ENCODE measurements at places on chromosomes 16 and 17.

GRCh38 chr16:84848986-84849634, 29.3 kb downstream of the CRISPLD2 start:
- DNase-seq = no peak

DNA sequence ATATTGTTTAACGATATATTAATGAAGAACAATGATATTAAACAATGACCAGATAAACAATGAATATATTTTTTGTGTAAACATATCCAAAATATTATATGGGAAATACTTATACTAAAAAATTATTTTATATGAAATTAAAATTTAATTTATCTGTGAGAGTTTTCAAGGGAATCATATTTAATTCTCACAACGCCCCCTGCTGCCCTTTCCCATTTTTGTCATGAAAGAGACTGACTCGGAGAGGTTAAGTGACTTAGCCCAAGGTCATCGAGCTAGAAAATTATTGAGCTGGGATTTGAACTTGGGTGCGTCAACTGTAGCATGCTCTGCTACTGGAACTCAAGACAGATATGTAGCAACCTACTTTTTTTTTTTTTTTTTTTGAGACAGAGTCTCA, 7.2 kb upstream of the MYCBPAP start:
- peak; percentile 44 for DNase-seq

GRCh38 chr17:68344701-68345136, 53.4 kb downstream of the ARSG start:
- no peak for DNase-seq

- no peak for DNase-seq
Measured at GRCh38 chr16:84949772-84950436, 61.4 kb downstream of the ZDHHC7 start.

DNA sequence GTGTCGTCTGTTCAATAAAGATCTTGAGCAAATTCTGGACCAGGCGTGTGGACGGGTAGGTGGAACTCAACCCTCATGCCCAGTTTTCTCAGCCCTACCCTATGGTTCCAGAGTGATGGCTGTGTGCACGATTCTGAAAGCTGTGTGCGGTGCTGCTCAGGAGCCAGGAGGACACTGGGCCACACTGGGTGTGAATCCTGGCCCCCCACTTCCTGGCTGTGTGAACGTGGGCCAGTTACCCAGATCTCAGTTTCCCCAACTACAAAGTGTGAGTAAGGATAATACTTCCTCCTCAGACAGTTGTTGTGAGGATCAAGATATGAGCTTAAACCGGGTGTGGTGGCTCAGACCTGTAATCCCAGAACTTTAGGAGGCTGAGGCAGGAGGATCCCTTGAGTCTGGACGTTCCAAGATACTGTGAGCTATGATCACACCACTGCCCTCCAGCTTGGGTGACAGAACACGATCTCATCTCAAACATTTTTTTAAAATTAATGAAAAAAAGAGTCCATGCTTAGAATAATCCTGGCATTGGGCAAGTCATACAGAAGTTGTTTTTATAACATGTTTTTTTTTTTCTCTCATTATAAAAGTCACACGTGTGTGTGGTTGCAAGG, 14.7 kb upstream of the MPRIP start:
- no peak for DNase-seq

- no peak for DNase-seq
Measured at GRCh38 chr16:53007095-53007494, 45.6 kb downstream of the CHD9NB start.

DNA sequence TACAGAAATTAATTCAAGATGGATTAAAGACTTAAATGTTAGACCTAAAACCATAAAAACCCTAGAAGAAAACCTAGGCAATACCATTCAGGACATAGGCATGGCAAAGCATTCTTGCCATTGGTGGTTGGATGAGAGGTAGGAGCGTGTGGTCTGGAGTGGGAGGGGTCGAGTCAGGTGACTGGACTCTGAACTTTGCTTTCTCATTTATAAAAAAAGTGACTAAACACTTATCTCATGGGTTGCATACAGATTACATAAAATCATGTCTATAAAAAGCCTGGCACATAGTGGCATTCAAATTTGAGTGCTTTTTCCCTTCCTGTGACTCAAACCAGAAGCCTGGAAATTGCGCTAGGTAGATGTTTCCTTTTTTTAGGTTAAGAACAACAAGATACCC, 159.7 kb upstream of the SHISA6 start:
- no peak for DNase-seq

- no peak for DNase-seq
Measured at GRCh38 chr17:51120357-51120738, 320 bp downstream of the SPAG9 start.

DNA sequence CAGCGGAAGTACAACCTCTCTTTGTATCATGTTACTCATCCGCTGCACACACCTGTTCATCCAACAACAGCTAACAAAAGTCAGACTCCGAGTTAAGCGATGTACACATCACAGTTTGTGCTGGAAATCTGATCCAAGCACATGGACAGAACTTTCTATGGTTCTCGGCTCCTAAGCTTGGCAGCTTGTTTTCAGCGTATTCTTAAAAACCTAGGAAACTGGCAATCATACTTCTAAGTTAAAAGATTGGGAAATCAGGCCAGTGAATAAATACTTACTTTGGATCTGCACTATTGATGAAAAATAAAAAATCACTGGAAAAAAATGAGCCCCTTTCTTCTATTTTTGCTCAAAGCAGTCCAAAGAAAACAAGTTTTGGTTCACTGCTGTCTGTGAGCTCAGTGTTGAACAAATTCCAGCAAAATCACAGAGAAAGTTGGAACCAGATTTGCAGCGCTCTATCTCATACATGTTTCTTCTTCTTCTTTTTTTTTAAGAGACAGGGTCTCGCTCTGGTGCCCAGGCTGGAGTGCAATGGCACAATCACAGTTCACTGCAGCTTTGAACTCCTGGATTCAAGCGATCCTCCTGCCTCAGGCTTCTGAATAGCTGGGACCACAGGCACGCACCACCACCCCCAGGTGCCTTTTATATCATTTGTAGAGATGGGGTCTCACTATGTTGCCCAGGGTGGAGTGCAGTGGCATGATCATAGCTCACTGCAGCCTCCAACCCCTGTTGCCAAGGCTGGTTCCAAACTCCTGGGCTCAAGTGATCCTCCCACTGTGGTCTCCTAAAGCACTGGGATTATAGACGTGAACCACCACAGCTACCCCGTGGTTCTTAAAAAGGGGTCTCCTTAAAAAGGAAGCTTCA, 71.6 kb upstream of the CREBBP start:
- DNase-seq = no peak

Data from hematopoietic multipotent progenitor cell treated with erythropoietin and hydrocortisone succinate and interleukin-3 and kit ligand, for 15 days (in vitro differentiated cells).